ENCODE measurements at places on chromosomes 1 and 21.

GRCh38 chr1:225928186-225929175 is 4.4 kb upstream of the PYCR2 start:
- DNase-seq = no peak

- peak; percentile 23 for DNase-seq
Measured at GRCh38 chr1:117061986-117062415, 1.9 kb downstream of the TTF2 start.

- DNase-seq = no peak
Measured at GRCh38 chr1:236514703-236515442, 8.9 kb upstream of the LGALS8 start.

DNA sequence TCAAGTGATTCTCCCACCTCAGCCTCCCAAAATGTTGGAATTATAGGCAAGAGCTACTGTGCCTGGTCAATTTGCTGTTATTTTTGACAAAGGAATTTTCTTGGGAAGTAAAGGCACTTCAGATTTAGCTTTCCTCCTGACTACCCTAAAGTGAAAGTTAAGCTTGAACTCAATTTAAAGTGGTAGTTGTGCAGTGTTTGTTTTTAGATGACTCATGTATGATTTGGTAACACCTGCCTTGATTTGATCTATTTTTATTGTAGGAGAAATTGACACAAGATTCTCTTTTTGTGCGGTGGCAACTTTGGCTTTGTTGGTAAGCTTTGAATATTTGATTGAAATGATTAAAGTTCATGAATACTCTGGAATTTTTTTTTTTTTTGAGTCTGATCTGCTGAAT is 5.0 kb downstream of the RABGGTB start:
- no peak for DNase-seq

- DNase-seq = no peak
Measured at GRCh38 chr1:37474697-37475379, 458 bp downstream of the ZC3H12A start.

DNA sequence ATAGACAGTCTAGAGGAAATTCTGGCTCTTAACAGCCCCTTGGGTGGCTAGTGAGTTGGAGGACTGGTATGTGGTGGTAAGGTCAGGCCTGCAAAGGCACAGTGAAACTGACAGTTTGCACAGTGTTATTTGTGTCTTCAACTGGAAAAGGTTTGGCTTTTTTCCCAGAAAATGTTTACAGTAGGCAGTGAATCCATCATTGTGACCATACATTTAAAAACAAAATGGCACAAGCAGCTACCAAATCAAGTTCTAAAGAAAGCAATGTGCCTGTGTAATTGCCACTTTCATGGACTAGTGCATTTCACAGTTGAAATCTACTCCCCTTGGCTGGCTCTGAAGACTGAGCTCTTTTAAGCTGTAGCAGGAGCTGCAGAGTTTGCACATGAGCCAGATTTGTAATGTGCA is 24.8 kb downstream of the ATPAF1 start:
- DNase-seq = no peak
